ENCODE measurements at places on chromosomes 6 and 20.

DNA sequence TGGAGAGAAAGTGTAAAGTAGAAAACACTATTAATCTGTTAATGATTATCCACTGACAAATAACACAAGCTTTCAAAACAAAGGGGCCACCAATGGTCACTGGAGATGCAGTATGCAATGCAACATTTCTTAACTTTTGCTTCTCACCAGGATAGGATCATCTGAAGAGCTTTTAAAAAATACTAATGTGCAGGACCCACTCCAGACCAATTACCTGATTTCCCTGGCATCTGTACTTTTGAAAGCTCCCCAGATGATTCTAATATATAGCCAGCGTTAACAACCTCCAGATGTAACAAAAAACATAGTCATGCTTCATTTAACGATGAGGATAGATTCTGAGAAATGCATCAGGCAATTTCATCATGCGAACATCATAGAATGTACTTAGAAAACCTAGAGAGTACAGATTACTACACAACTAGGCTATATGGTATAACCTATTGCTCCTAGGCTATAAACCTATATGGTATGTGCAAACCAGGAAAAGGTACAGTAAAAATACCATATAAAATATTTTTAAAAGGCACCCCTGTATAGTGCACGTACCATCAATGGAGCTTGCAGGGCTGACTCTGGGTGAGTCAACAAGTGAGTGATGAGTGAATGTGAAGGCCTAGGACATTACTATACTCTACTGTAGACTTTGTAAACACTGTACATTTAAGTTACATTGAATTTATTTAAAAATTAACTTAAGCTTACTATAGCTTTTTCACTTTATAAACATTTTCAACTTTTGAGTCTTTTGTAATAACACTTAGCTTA, 69.2 kb downstream of the ATG5 start:
- H3K27me3 ChIP-seq, result no peaks in the 10 kb centered on the region
- H3K4me1 ChIP-seq, result peaks cover 34% of the 10 kb centered on the region
- H3K36me3 ChIP-seq, result peaks cover 28% of the 10 kb centered on the region
- H3K4me3 ChIP-seq, result no peak overlapping the region
- H3K27ac ChIP-seq, result no peak overlapping the region

DNA sequence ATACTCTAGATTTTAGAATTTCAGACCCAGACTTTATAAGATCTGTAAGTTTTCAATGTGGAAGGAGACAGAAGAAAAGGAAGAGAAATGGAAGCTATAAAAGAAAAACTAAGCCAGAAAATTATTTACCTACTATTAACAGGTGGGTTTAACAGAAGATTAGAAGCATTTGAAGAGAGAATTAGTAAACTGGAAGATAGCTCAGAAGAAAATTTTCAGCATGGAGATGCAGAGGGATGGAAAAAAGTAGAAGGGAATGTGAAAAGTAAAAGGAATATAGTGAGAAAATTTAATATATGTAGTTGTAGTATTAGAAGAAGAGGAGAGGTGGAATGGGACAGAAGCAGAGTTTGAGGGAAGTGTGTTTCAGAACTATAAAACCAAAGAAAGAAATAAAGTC, 56.1 kb downstream of the QKI start:
- peaks cover 42% of the 10 kb centered on the region for H3K36me3 ChIP-seq
- no peak for DNase-seq
- peaks cover 25% of the 10 kb centered on the region for H3K4me1 ChIP-seq
- H3K27me3 ChIP-seq, result no peaks in the 10 kb centered on the region
- no peak overlapping the region for H3K4me3 ChIP-seq

DNA sequence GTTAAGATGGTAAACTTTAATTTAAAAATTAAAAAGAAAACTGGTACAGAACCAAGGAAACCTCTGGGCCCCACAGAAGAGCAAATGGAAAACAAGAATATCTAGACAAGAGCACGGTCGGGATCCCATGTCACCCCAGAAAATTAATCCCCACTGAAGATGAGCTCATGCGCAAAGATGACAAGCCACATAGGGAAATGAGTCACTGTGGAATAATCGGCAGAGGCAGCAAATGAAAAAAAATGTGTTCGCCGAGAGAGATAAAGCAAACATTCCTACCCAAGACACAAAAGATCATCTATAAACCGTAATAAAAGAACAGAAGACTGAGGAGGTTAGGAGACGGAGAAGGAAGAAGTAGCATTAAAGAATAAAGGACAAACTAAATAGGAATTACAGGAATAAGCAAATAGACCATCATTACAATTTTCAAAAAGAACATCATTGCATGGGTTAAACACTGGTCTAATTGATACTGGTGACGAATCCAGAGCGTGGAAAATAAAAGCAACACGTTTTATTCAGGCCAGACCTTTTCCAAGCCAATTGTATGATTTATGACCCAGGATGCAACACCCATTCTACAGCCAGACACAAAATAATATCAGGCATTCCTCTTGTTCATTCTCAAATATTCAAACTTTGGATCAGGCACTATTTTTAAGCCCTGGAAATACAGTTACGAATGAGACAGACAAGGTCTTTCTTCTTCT, 138.0 kb upstream of the ARID1B start:
- DNase-seq, result no peak
- H3K4me1 ChIP-seq, result peaks cover 14% of the 10 kb centered on the region
- H3K36me3 ChIP-seq, result no peaks in the 10 kb centered on the region
- H3K27me3 ChIP-seq, result peaks cover 2% of the 10 kb centered on the region
- H3K4me3 ChIP-seq, result no peak overlapping the region
- H3K27ac ChIP-seq, result no peak overlapping the region

DNA sequence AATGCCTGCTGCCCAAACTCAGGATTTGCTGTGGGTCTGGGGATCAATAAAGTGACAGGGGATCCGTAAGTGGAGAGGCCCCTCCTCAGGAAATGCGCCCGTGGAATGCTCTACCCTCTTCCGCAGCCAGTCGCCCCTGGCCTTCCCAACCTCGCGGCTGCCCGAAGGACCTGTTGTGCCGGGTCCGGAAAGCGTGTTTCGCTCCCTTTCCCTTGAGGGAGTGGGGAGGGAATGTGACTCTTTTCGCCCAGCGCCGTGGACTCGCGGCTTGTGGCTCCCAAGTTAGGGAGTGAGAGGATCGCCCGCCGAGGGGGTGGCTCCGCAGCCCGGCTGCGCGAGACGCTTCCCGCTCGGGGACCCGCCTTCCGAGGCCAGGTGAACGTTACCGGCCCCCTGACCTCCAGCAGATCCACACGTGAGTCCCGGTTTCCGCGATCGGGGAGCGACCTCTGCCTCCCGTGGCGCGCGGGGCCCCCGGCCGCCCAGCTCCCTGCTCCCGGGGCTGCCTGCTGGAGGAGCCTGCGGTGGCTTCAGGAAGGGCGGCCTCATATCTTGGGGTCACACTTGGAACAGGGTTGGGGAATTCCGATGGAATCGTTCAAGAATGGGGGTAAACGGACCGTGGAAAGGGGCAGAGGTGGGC, 666 bp downstream of the TPD52L1 start:
- H3K27me3 ChIP-seq, result peaks cover 57% of the 10 kb centered on the region
- H3K4me3 ChIP-seq, result peak overlapping the region; percentile 74
- peak; percentile 35 for DNase-seq
- H3K36me3 ChIP-seq, result no peaks in the 10 kb centered on the region

DNA sequence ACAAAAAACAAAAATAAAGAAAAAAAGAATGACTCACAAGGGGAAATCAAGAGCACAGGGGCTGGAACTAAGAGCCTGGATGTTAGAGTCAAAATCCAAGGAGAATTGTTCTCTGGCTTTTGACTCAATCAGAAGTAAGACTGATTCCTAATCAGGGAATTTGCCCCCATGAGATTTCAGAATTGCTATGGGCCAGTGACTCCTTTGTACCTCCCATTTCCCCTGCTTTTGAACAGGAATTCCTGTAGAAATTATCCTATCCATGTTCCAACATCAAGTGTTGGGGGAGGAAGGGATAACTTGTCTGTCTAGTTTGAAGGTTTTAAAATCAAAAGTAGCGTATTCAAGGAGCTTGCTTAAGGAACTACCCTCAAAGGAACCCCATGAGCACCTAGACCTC, 396.7 kb downstream of the CDC5L start:
- no peak for DNase-seq
- peaks cover 13% of the 10 kb centered on the region for H3K4me1 ChIP-seq
- H3K36me3 ChIP-seq, result no peaks in the 10 kb centered on the region
- H3K27me3 ChIP-seq, result no peaks in the 10 kb centered on the region
- H3K4me3 ChIP-seq, result no peak overlapping the region
- no peak overlapping the region for H3K27ac ChIP-seq

- no peak for DNase-seq
- peaks cover 38% of the 10 kb centered on the region for H3K36me3 ChIP-seq
- peaks cover 9% of the 10 kb centered on the region for H3K27me3 ChIP-seq
- no peak overlapping the region for H3K27ac ChIP-seq
- peaks cover 9% of the 10 kb centered on the region for H3K4me1 ChIP-seq
- H3K4me3 ChIP-seq, result no peak overlapping the region
Measured at GRCh38 chr6:169784821-169785340, 33.5 kb downstream of the ERMARD start.

GRCh38 chr6:118725944-118726343, 74.6 kb upstream of the CEP85L start:
- H3K4me3 ChIP-seq, result peak overlapping the region; percentile 21
- H3K4me1 ChIP-seq, result peaks cover 60% of the 10 kb centered on the region
- DNase-seq, result peak; percentile 72
- H3K27ac ChIP-seq, result peak overlapping the region; percentile 86

DNA sequence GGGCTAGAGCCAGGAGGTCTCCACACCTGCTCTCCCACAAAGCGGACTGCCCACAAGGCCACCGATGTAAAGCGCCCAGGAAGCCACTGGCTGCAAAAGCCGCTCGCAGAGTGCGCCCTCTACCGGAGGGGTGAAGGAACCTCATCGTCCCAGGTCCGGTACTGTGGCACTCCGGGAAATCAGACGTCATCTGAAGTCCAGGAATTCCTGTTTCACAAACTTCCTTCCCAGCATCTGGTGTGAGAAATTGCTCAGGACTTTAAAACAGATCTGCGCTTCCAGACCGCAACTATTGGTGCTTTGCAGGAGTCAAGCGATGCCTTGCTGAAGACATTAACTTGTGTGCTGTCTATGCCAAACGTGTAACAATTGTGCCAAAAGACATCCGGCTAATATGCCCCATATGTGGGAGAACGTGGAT, 115.1 kb upstream of the ARID1B start:
- H3K4me1 ChIP-seq, result peaks cover 10% of the 10 kb centered on the region
- H3K36me3 ChIP-seq, result no peaks in the 10 kb centered on the region
- no peak overlapping the region for H3K27ac ChIP-seq
- no peak overlapping the region for H3K4me3 ChIP-seq
- no peak for DNase-seq

DNA sequence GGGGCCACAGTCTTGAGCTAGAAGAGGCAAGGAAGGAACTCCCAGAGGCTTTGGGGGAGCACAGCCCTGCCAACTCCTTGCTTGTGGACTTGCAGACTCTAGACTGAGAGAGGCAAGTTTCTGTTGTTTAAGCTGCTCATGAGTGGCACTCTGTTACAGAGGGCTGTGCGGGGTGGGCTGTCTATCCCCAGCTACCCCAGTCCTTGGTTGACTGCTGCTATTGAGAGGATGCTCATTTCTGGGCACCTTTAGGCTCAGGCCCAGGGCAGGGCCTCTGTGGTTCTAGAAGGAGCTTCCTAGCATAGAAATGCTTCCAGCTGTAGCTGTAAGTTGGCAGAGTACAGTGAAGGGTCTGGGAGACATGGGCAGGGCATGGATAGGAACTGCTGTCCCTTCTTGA, 151.3 kb upstream of the GGTLC1 start:
- H3K27me3 ChIP-seq, result no peaks in the 10 kb centered on the region
- H3K4me1 ChIP-seq, result no peaks in the 10 kb centered on the region

- H3K36me3 ChIP-seq, result no peaks in the 10 kb centered on the region
- DNase-seq, result no peak
- no peak overlapping the region for H3K4me3 ChIP-seq
- H3K27me3 ChIP-seq, result peaks cover 12% of the 10 kb centered on the region
- no peak overlapping the region for H3K27ac ChIP-seq
- no peaks in the 10 kb centered on the region for H3K4me1 ChIP-seq
Measured at GRCh38 chr6:129801909-129802308, 59.2 kb downstream of the TMEM244 start.

- no peaks in the 10 kb centered on the region for H3K36me3 ChIP-seq
- peaks cover 17% of the 10 kb centered on the region for H3K4me1 ChIP-seq
- H3K27me3 ChIP-seq, result no peaks in the 10 kb centered on the region
- DNase-seq, result no peak
- H3K27ac ChIP-seq, result no peak overlapping the region
- H3K4me3 ChIP-seq, result no peak overlapping the region
Measured at GRCh38 chr20:44527716-44528199, 5.9 kb upstream of the SERINC3 start.

DNA sequence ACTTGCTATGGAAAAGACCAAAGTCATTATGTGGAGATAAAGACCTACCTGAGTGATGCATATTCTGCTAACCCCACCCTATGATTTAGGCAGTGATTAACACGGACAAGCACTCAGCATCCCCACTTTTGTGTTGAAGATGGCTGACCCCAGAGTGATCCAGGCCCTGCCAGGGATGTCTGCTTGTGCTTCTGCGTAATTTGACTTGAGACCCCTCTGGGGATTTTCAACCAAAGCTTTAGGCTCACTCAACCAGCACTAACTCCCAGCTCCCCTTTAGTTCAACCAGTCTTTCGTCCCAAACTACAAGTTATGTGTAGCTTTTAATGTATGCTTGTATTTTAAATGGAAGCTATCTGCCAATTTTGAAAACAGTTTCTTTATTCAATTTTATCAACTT, 538.0 kb upstream of the ID4 start:
- no peaks in the 10 kb centered on the region for H3K4me1 ChIP-seq
- H3K27ac ChIP-seq, result no peak overlapping the region
- no peak overlapping the region for H3K4me3 ChIP-seq
- H3K36me3 ChIP-seq, result no peaks in the 10 kb centered on the region
- H3K27me3 ChIP-seq, result no peaks in the 10 kb centered on the region
- no peak for DNase-seq

DNA sequence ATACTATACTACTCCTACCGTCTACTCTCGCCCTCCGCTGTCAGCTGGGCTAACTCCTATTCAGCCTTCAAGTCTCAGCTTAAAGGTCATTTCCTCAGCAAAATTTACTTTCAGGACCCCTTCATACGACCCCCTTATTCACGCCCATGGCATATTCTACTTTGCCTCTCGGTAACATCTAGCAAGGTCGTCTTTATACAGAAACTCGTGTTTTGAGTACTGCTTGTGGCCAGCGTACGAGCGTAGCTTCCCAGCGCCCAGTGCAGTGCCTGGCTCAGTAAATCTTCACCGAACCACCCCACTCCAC, 546 bp downstream of the CRNKL1 start:
- H3K4me1 ChIP-seq, result peaks cover 27% of the 10 kb centered on the region
- H3K27me3 ChIP-seq, result peaks cover 6% of the 10 kb centered on the region
- peak overlapping the region; percentile 98 for H3K27ac ChIP-seq
- DNase-seq, result no peak
- peaks cover 51% of the 10 kb centered on the region for H3K36me3 ChIP-seq

- H3K27me3 ChIP-seq, result no peaks in the 10 kb centered on the region
- no peaks in the 10 kb centered on the region for H3K4me1 ChIP-seq
- no peak overlapping the region for H3K4me3 ChIP-seq
- DNase-seq, result no peak
Measured at GRCh38 chr6:17790489-17790888, 83.8 kb upstream of the NUP153 start.

Measured in activated T-cell treated with anti-CD3 and anti-CD28 coated beads, Interleukin-2, amount 50 U/mL, for 24 hours (primary cell).